ENCODE measurements at places on chromosomes 6 and 20.

DNA sequence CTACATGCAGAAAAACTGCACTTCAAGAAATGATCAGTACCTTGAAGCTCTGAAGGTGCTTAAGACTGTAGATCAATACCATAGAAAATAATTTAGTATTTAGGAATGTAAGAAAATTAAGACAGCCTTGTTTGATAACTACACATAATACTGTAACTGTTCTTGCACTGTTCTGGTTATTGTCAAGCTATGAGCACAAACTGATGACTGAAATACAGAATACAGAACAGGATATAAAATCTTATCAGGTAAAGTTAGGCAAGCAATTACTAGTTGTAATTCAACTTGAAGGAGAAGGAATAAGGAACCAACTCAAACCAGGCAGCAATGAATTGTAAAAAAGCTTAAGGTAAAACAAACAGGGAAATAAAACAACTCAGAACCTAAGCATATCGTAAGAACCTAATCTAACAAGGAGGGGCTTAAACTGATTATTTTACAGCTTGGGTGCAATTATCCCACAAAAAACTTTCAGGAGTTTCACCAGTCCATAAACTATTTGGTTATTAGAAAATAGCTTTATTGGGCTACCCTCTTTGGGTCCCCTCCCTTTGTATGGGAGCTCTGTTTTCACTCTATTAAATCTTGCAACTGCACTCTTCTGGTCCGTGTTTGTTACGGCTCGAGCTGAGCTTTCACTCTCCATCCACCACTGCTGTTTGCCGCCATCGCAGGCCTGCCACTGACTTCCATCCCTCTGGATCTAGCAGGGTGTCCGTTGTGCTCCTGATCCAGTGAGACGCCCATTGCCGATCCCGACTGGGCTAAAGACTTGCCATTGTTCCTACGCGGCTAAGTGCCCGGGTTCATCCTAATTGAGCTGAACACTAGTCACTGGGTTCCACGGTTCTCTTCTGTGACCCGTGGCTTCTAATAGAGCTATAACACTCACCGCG, 97.7 kb downstream of the ATG5 start:
- no peaks in the 10 kb centered on the region for H3K36me3 ChIP-seq
- no peak overlapping the region for H3K4me3 ChIP-seq
- no peak for DNase-seq
- no peaks in the 10 kb centered on the region for H3K27me3 ChIP-seq

DNA sequence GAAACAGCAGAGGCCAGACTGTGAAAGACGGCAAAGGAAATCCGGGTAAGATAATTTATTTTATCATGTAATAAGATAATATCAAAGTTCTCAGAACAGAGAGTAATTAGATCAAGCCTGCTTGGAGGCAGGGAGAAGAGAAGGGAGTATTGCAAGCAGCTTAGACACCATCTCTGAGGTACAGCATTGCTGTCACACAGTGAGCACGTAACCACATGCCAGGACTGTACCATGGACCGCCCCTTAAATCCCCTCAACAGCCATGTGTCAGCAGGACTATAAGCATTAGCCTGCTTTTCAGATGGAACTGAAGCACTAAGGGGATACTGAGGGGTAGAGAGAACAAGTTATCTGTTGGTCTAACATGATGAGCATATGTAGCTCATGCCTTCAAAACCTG, 141.5 kb downstream of the C6orf118 start:
- DNase-seq, result no peak
- H3K27ac ChIP-seq, result no peak overlapping the region
- H3K4me3 ChIP-seq, result no peak overlapping the region
- H3K36me3 ChIP-seq, result no peaks in the 10 kb centered on the region

DNA sequence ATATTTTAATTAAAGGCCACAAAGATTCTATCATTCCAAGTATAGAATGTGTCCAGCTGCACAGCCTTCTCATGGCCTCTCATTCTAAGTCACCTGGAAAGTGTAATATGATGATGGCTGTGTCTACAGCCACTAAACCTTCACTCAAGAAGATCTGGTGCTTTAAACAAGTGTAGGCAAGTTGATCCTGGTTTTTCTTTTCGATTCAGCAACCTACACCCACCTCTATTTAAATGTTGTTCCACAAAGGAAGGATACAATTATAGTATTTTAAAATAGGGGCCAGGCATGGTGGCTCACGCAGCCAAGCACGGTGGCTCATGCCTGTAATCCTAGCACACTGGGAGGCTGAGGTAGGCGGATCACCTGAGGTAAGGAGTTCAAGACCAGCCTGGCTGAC, 25.5 kb upstream of the DST start:
- DNase-seq, result no peak
- H3K36me3 ChIP-seq, result peaks cover 3% of the 10 kb centered on the region
- peaks cover 7% of the 10 kb centered on the region for H3K4me1 ChIP-seq
- H3K27me3 ChIP-seq, result no peaks in the 10 kb centered on the region
- H3K27ac ChIP-seq, result no peak overlapping the region

GRCh38 chr6:127855542-127856159, 45.2 kb downstream of the THEMIS start:
- H3K4me1 ChIP-seq, result no peaks in the 10 kb centered on the region
- H3K27me3 ChIP-seq, result no peaks in the 10 kb centered on the region
- DNase-seq, result no peak
- no peaks in the 10 kb centered on the region for H3K36me3 ChIP-seq
- H3K4me3 ChIP-seq, result no peak overlapping the region

- peaks cover 9% of the 10 kb centered on the region for H3K4me1 ChIP-seq
- peak overlapping the region; percentile 64 for H3K4me3 ChIP-seq
- peak overlapping the region; percentile 95 for H3K27ac ChIP-seq
- H3K36me3 ChIP-seq, result peaks cover 22% of the 10 kb centered on the region
Measured at GRCh38 chr20:3045042-3045815, 623 bp upstream of the MRPS26 start.

DNA sequence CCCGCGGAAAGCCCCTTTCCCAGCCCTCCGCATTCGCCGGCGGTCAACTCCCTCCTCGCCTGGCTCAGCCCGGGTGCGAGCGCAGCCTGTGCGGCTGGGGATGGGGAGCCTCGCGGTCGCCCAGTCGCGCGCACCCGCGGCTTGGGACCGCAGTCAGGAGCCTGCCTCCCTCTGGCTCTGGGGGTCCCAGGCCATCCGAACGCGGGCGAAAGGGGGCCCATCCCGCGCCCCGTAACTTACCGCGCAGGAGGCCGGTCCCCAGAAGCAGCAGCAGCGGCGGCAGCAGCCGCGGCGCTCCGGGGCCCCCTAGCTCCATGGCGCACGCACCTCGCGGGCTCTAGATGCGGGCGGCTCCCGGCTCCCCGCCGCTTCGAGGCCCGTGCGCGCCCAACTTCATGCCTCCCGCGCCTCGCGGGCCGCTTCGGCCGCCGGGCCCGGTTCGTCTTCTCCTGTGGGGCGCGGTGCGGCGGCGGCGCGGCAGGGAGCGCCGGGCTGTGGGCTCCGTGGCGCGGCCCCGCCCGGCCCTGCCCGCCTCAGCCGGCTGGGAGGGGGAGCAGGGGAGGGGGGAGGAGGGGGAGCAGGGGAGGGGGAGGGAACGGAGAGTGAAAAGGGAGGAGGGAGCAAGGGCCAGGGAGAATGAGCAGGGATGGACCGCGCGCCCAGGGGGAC, at the start of gene CHRNA4:
Gene CHRNA4, minus strand, starts transcription at position 500 of the 669 bp plus-strand sequence. Its CDS starts 184 bp downstream, at position 316.
- no peaks in the 10 kb centered on the region for H3K36me3 ChIP-seq
- no peak within 1 kb of the TSS for H3K4me3 ChIP-seq
- H3K27ac ChIP-seq, result no peak within 1 kb of the TSS
- peaks cover 31% of the 10 kb centered on the region for H3K27me3 ChIP-seq
- no peaks in the 10 kb centered on the region for H3K4me1 ChIP-seq
- DNase-seq, result no peak

GRCh38 chr6:47360388-47360787, 50.7 kb upstream of the TNFRSF21 start:
- no peaks in the 10 kb centered on the region for H3K27me3 ChIP-seq
- no peaks in the 10 kb centered on the region for H3K4me1 ChIP-seq
- no peak for DNase-seq

DNA sequence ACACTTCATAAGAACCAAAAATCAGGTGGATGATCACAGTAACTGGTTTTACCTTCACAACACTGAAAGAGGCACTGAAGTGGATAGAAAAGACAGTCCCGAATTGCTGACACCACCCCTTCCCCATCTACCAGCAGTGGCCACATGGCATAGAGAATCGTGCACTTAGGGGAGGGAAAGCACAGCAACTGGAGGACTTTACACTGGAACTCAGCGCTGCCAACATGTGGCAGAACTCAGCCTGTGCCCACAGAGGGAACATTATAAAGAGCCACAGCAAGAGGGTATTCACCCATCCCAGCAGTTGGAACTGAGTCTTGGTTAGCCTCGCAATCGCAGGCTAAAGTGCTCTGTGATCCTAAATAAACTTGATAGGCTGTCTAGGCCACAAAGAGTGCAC, 6.5 kb upstream of the KIAA1586 start:
- no peak overlapping the region for H3K27ac ChIP-seq
- H3K4me1 ChIP-seq, result no peaks in the 10 kb centered on the region
- no peak overlapping the region for H3K4me3 ChIP-seq
- no peaks in the 10 kb centered on the region for H3K36me3 ChIP-seq
